ENCODE measurements at places on chromosomes 11 and 22. TPM values are rescaled to one million over a fixed set of nuclear protein-coding genes. Genes with fewer than 3 reads are reported as not detected.
A peak's percentile ranks its signal among the peaks of the same experiment; 100 is the strongest.

- DNase-seq, result no peak
Observed at GRCh38 chr11:101765932-101766331, 148.9 kb upstream of the CEP126 start.

GRCh38 chr22:19240813-19241592 lies 50.5 kb downstream of the CLTCL1 start:
- no peak for DNase-seq

DNA sequence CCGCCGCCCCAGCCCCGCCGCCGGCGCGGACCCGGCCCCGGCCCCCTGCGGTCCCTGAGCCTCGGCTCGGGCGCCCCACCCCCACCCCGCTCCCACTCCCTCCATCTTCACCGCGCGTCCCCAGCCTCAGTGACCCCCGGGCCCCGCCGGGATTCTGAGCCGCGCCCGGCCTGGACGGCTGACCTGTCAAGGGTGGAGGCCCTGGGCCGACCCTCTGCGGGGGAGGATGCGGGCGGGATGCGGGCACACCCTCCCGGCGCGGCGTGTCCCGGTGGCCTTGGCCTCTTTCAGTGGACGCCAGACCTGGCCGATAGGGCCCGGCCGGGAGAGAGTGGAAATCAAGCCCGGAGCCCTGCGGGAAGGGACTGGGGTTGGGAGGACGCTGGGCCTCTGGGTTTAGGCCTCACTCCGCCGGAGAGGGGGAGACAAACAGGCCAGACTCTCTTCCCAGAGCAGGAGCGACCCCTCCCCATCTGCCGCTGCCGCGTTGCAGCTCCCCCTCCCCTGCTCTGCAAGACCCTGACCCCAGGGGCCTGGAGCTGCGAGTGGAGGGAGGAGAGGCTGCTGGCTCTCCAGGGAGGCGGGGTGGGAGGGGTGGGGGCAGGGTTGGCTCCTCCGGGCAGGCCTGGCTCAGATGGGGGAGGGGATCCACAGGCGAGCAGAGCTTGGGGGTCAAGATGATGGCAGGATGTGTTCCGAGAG lies 525 bp downstream of the MAPK8IP2 start:
- DNase-seq, result no peak

The UBQLNL gene
- not detected for total RNA-seq

The MAPK8IP1 gene
- total RNA-seq, result 24.0 TPM

The NAALAD2 gene
- total RNA-seq, result not detected

The TMPRSS13 gene
- total RNA-seq, result not detected

- peak; percentile 57 for DNase-seq
Observed at GRCh38 chr11:6650980-6651379, 4.6 kb downstream of the DCHS1 start.

The EIF1AD gene
- total RNA-seq, result 54.5 TPM

DNA sequence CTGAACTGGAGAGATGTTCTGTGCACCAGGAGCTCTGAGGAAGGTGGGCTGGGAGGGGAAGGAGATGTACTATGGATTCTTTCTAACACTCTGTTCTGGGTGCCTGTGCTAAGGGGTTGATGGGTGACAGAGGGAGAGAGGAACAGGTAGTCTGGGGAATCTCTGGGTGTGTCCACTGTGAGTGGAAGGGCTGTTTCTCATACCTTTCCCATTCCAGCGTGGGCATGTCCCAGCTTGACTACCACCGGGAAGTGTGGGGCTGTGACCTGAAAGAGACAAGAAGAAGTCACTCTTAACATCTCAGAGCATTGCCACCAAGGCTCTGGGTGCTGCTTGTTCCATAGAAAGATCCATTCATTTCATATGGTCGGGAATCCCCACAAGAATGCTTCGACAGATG lies 121.9 kb downstream of the FBXO7 start:
- DNase-seq, result no peak

- no peak for DNase-seq
Observed at GRCh38 chr11:64772303-64773018, 5.9 kb downstream of the SF1 start.

DNA sequence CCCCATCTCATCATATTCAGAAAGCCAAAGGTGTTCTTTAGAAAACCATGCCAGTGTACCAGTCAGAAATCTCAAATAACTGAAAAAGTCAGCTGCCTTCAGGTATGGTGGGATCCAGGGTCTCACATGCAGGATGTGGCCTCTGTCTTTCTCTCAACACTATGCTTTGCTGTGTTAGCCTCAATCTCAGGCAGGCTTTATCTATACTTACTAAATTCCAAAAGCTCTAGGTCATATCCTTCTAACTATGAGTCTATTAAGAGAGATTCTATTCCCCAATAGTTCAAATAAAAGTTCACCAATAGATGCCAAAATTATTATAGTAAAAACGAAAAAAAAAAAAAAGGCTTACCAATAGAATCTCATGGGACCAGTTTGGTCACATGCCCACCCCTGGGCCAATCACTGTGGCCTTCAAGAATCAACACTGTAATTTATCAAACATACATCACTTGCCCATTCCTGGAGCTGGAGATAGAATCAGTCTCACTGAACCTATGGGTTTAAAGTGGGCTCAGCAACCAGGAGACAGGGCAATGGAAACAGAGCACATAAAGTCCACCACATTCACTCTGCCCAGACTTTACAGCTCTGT lies 38.0 kb upstream of the APLNR start:
- DNase-seq, result no peak

- DNase-seq, result no peak
Observed at GRCh38 chr11:124728134-124728533, 11.6 kb upstream of the NRGN start.

The KDM4E gene
- total RNA-seq, result not detected

The OR4A16 gene
- total RNA-seq, result not detected

- no peak for DNase-seq
Observed at GRCh38 chr22:27846910-27847309, 45.4 kb upstream of the MN1 start.

DNA sequence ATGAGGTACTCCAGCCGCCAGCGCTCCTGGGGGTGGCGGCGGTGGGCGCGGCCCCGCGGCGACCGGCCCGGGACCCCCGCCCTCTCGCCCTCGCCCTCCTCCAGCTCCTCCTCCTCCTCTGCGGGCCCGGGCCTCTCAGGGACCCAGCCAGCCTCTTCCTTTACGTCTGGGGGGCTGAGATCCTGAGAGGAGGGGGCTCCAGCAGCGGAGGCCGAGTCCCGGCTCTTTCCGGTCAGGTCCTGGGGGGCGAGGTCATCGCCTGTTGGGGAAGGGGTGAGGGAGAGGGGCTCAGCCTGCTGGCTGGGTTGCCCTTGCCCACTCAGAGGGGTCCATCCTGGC lies 4.3 kb downstream of the ZFTA start:
- DNase-seq, result no peak

The ACAD8 gene
- 7.5 TPM for total RNA-seq

DNA sequence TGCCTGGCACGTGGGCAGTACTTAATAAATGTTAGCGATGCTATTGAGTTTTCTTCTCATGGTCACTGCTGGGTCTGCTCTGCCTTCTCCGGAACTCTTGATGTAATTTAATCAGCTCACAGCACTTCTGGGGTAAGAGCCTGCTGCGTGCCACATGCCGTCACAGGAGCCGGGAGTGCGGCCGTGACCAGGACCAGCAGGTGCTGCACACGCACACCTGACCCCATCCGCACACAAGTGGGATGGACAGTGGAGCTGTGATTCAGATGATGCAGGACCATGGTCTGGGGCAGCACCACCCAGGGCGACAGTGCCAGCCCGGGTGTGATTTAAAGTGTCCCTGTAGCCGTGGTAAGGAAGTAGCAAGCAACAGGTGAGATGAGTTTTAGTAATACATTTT lies 61.2 kb downstream of the TBC1D22A start:
- no peak for DNase-seq

- DNase-seq, result no peak
Observed at GRCh38 chr11:88596786-88597185, 259.2 kb upstream of the CTSC start.

- DNase-seq, result no peak
Observed at GRCh38 chr22:41526226-41526829, 17.9 kb downstream of the POLR3H start.

- DNase-seq, result no peak
Observed at GRCh38 chr11:88508418-88508758, 170.9 kb upstream of the CTSC start.

The SCUBE2 gene
- not detected for total RNA-seq

GRCh38 chr11:76329983-76330382 lies 50.9 kb downstream of the THAP12 start:
- DNase-seq, result no peak

DNA sequence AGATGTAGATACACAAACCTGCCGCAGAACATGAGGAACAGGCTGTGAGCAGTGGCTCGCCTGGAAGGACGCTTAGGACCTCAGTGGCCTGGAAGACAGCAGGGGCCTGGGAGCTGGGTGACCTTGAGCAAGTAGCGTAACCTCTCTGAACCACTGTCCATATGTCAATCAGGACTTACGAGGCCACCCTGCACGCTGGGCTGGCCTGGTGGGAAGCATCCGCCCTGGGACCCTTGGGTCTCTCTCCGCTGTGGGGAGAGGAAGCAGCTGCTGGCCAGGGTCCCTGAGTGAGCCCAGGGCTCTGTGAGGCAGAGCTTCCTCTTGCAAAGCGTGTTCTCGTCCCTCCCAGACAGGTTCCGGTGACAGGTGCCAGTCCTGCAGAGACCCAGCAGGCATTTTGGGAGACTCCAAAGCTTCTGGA lies 14.0 kb upstream of the EHD1 start:
- DNase-seq, result no peak

DNA sequence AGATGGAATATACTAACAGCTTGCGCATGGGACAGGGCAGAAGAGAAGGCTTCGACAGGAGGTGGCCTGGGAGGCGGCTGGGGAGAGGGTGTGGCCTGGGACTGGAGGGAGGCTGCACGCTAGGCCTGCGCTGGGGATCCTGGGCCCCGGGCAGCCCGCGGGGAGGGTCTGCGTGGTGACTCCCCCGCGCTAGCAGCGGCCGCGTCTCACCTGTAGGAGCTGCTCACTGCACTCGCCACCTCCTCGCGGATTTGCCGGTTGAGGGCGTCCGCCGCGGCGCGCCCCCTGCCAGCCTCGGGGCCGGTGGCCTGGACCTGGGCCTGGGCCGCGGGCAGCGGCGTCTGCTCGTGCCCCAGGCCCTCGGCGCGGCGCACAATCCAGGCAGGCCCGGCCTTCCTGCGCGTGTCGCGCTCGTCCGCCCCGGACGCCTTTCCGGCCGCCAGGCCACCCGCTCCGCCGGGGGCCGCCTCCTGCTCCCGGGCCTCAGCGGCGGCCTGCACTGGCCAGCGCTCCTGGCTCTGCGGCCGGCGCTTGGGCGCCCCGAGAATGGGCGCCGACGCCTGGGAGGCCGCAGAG lies 1.5 kb downstream of the MAP6 start:
- DNase-seq, result no peak

Measured in A172 (cell line).